ENCODE measurements at places on chromosomes 3 and 15. TPM values are rescaled to one million over a fixed set of nuclear protein-coding genes. Genes with fewer than 3 reads are reported as not detected.

Gene CD80
- total RNA-seq = not detected

Gene BSN
- 0.05 TPM for total RNA-seq

Gene LSMEM2
- total RNA-seq = not detected

Gene CHL1
- 0.05 TPM for total RNA-seq

Gene KCNMB3
- total RNA-seq = 0.35 TPM

Gene TPRG1
- 2.8 TPM for total RNA-seq

Gene TNFAIP8L3
- total RNA-seq = 1.0 TPM

All from airway epithelial cell (primary cell).